SK-N-MC (cell line): ENCODE measurements at places on chromosomes 12 and 14.

DNA sequence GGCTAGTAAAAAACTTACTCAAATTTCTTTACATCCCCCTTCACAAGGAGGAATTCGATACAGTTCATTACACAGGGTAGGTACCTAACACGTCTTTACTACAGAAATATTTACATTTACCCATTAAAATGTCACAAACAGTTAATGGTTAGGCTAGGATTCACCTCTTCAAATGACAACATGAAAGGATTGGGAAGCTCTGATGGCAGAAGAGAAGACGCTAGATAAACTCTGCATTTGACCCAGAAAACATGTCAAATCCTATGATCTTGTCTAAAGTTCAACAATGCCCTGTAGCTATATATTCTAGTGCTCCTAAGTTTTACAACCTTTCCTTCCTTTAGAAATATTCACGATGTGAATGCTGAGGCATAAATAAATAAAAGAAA is 64.8 kb downstream of the DENND5B start:
- no peak for DNase-seq

- peak; percentile 45 for DNase-seq
Measured at GRCh38 chr14:41505491-41505890, 101.2 kb upstream of the LRFN5 start.

GRCh38 chr12:115698257-115698656 is 579.2 kb downstream of the MED13L start:
- DNase-seq: no peak

- no peak for DNase-seq
Measured at GRCh38 chr12:129696405-129696804, 207.4 kb downstream of the TMEM132D start.

DNA sequence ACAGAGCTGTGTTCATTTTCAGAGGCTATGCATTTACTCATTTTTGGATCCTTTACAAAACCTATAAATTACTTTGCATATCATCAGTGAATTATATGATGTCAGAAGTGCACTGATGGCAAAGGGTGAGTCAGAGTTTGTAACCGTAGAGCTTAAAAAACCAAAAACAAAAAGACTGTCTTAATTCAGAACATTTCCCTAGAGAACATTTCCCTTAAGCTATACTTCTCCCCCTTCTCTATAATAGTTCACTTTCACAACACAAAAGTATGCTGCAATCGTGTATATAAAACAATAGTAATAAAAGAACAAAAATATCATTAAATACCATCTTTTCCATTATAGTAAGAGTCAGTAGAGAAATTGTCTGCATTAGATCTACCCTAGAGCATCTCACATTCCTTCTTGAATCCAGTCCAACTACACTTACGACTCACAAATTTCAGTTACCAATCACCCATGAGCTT is 934.9 kb downstream of the LRFN5 start:
- no peak for DNase-seq

DNA sequence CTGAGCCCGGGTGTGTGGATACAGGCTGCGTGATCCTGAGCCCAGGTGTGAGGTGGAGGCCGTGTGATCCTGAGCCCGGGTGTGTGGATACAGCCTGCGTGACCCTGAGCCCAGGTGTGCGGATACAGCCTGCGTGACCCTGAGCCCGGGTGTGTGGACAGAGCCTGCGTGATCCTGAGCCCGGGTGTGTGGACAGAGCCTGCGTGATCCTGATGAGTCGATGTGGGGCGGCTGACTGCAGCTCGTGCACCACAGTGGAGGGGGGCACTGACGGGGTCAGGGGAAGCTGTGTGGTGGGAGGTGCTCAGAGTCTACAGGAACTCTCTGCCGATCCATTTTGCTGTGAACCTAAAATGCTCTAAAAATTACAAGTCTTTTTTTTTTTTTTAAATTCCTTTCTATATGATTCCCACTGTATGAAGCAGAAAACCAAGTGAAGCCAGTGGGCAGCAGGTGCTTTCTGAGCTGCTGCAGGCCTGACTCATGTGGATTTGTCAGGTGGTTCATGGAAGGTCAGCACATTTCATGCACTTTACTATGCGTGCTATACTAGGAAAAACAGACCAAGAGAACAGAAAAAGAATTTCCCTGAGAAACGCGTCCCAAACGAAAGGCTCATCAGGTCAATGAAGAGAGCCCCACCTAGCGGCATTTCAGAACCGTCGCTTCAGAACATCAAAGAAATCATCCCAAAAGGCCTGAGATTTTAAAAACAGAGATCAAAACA is 19.3 kb downstream of the BRF1 start:
- peak; percentile 14 for DNase-seq

- DNase-seq: no peak
Measured at GRCh38 chr12:123889848-123890535, 82.6 kb downstream of the CCDC92 start.

DNA sequence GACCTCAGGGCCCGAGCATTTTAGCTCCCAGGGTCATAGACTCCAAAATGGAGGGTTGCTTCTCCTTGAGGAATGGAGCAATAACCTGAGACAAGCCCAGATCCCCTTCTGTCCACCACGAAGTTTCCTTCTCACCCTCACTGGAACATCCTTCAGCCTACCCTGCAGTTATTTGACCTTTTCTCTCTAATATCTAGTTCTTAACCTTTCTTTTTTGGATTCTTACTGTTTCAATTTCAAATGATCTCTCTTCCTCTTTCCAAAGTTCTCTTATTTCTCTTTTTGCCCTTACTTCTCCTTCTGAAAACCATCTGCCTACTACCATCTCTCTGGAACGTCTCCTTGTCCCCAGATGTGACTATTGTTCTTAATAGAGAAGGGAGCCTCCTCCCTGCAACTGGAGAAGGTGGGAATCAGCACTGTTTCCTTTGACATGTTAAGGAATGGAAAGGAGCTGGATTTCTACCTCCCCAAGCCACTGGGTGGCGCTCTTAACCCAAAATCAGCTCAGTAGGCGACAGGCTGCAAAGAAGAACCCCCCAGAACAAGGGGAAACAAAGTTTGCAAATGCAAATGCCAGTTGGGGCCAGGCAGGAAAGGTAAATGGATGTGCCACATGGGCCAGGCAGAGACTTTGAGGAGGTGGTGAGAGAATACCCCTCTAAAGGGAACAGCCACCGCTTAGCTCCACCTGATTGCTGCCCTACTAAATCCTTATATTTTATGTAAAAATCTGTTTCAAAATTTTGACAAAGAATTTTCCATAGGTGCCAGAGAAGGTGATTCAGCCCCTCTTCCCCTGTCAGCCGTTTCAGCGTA is 22.4 kb upstream of the PDE1B start:
- no peak for DNase-seq

GRCh38 chr12:129610601-129611120 is 293.2 kb downstream of the TMEM132D start:
- DNase-seq: no peak

DNA sequence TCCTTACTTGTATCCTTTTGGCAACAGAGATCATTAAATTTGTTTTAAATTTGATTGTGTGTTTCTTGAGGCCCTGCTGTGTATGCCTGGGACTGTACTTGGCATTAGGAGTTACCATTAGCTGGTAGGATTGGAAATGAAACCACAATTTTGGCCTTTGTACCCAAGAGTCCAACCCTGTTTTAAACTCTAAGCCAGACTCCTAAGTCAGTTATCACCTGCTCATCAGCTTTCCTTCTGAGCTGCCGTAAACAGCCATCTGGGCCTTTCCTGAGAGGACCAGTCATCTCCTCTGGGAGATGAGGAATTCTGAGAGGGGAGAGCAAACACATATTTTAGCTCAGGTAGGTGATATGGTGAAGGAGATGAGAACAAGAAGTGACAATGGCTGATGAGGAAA is 74.3 kb upstream of the SRSF5 start:
- DNase-seq: no peak

DNA sequence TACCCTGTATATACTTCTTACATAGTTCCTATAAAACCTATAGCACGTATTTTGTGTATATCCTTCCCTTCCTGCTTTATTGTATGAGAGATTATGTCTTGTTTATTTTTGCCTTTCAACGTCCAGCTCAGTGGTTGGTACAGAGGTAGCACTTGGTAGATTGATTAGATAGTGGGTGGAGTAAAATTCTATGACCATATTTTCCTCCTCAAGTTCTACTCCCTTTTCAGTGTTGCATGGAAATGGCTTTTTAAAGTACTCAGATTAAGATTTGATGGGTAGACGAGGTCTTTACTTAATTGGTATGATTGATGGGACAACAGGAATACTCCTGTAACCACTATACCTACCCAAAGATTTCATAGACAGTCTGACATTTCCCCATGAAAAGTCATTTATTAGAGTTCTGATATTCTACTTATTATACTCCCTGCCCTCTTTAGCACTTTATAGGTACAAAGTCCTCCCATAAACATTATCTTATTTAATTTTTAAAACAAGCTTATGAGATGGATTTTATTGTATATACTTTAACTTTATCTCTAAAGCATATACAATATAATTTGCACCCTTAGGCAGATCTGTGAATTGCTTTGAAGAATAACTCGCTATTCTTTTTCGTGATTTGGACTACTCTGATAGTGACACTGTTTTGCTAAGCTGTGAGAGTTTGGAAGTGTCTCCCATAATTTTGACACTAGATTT is 348.0 kb downstream of the RAD51B start:
- no peak for DNase-seq

DNA sequence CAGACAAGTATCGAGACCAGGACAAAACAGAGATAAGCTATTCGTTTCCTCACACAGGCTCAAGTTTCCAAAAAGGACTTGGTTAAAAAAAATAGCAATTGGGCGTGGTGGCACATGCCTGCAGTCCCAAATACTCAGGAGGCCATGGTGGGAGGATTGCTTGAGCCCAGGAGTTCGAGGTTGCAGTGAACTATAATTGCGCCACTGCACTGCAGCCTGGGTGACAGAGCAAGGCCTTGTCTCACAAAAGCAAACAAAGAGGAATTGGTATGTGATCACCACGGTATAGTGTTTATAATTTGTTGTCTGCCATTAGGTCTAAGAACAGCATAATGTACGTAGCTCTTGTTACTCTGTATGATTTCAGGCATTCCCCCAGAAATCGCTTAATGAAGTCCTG is 175.3 kb downstream of the DERA start:
- DNase-seq: no peak

- peak; percentile 58 for DNase-seq
Measured at GRCh38 chr14:56216626-56217379, 98.6 kb downstream of the PELI2 start.

DNA sequence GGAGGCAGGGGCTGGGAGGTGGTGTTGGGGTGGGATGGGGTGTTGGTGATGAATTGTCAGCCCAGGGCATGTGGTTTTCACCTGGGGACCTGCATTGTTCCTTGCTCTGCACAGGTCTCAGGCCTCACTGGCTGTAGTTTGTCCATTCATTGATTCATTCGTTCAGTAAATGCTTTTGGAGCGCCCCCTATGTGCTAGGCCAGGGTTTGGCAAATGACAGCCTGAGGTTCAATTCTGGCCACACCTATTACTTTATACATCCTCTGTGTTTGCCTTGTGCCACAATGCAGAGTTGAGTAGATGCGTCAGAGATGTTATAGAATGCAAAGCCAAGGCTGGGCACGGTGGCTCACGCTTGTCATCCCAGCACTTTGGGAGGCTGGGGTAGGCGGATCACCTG is 4.7 kb downstream of the ADCK1 start:
- DNase-seq: no peak

DNA sequence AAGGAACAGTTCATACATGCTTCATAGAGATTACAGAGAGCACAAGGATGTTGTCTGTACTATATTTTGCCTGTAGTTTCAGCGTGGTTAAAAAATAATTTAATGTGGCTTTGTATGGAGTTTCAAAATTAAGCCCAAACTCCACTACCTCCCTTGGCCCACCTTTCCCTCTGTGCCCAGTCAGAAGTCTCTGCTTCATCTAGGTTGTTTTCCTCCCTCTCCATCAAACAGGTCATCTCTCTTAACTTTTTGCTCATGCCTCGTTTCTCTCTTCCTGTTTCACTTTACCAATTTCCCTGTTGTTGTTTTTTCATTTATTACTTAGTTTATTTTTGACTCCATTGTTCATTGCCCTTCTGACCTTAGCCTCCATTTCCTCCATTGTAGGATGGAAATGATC is 94.9 kb upstream of the NEDD1 start:
- DNase-seq: no peak

DNA sequence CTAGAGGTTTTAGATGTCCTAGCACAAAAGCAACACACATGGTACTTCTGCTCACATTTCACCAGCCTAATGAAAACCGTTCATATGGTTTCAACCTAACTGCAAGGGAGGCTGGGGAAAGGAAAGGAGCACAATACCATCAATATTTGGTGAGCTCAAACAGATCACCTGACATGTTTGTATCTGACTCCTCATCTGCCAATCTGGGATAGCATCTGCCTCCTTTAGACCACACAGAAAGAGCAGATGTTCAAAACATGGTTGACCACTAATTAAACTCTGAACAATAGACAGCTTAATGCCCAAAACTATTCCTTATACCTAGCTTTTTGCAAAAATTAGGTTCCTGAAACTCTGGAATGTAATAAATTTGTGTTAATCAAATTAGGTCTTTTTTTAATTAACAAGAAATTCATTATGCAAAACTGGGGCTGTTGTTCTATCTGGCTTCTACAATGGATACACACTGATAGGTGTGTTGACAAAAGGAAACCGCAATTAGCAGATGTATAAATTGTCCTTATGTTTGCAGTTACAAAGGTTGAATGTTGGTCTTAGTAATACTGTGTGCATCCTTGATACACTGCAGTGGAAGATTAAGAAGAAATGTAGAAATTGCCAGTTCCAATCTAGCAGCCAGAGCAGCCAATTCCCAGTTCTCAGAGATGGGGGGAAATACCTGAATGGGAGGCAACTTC is 89.3 kb downstream of the DUSP6 start:
- DNase-seq: no peak
